ENCODE measurements at places on chromosomes 7 and 10. TPM values are rescaled to one million over a fixed set of nuclear protein-coding genes. Genes with fewer than 3 reads are reported as not detected.
A peak's percentile ranks its signal among the peaks of the same experiment; 100 is the strongest.

- DNase-seq: no peak
Measured at GRCh38 chr7:116534790-116535189, 10.0 kb downstream of the CAV1 start.

DNA sequence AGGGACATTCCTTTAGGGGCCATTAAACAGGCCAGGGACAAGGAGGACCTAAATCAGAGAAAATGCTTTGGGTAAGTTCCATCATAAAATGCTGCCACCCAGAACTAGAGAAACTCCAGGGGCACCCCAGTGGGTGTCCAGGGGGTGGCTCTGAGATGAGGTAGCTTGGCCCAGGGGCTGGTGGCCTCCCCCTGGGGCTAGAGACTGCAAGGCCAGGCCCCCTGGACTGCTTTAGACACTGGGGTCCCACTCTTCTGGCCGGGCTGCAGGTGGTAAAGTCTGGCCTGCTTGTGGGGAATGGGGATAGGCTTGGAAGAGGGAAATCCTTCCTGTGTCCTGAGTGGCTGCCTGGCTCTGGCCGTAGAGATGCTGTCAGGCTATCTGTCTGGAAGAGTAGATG is 169.6 kb upstream of the PODXL start:
- DNase-seq: no peak

GRCh38 chr7:19353180-19353579 is 208.0 kb upstream of the FERD3L start:
- DNase-seq: no peak

- no peak for DNase-seq
Measured at GRCh38 chr10:43928425-43928968, 279.8 kb upstream of the ZNF32 start.

- DNase-seq: no peak
Measured at GRCh38 chr10:32059472-32059871, 3.2 kb upstream of the KIF5B start.

- no peak for DNase-seq
Measured at GRCh38 chr7:128422842-128423241, 13.1 kb upstream of the IMPDH1 start.

DNA sequence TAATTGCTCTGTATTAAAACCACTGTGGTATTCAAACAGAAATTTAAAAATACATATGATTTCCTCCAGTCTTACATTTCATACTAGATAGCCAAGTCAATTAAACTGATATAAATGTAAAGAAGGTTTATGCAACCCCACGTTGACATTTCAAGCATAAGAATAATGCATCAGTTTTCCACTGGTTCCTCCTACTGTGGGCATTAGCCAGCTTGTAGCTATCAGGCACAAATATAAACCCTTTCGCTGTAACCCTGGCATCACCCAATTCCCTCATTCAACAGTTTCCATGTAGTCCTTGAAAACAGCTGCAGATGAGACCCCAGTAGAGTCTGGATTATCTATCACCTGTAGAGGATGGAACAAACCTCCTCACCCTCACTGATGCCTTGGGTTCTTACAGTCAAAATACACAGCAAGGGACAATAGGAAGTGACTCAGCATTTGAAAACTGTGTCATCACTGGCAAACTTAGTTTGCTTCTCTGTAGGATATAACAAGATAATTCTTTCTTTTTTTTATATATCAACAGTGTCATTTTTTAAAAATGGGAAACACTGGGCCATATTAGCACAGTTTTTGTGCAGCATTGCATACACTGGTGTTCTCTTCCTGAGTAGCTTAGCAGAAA is 113.0 kb downstream of the PDE1C start:
- DNase-seq: no peak

GRCh38 chr7:932651-932975 is 21.9 kb downstream of the ADAP1 start:
- no peak for DNase-seq

GRCh38 chr7:3028071-3028757 is 15.5 kb downstream of the CARD11 start:
- DNase-seq: no peak

DNA sequence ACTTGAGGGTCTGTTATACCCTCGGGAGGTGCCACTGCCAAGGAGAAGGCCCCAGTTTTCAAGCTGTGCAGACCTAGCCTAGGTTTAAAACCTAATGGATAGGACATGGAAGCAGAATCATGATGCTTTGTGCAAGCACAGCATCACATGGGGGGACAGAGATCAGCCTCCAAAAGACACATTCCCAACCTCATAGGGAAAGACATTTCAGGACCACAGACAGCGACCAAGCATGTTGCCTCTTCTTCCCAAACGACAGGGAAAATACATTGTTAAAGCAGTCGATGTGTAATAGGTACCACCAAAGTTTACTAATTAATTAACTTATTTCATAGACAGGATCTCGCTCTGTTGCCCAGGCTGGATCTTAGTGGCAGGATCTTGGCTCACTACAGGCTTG is 573.9 kb downstream of the TCERG1L start:
- DNase-seq: peak; percentile 67

DNA sequence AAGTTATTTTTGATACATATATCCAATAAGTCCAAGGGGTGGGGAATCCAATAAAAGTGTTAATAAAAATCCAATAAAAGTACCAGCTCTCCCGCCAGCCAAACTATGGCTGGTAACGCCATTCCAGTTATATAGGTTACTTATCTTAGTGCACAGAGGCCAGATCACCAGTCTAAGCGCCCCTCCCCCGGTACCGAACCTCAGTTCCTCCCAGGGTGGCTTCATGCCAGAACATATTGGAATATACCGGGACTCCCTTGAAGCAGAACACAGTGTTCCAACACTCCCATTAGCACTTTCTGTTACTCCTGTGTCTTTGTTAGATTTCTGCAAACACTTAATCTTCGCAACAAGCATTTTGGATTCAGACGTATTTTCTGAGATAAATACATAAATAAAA is 7.5 kb downstream of the FBH1 start:
- DNase-seq: no peak

GRCh38 chr7:4687956-4688355 is 5.9 kb downstream of the FOXK1 start:
- no peak for DNase-seq

DNA sequence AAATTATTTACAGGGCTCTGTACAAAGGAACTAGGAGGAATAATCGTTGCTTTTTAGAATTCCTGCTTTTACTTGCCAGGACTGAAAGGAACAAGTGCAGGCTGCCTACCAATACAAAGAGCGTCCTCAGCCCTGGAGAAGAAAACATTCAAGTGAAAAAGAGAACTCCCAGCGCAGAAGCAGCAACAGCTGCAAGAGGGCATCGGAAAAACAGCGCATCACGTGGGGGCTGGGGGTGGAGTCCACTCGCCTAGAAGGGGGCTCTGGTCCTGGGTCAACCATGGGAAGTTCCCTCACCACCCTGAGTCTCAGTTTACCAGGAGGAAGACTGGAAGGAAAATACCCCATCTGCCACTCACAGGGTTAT is 385 bp upstream of the C10orf90 start:
- no peak for DNase-seq

GRCh38 chr10:61163403-61163802 is 219.4 kb upstream of the RHOBTB1 start:
- DNase-seq: no peak

DNA sequence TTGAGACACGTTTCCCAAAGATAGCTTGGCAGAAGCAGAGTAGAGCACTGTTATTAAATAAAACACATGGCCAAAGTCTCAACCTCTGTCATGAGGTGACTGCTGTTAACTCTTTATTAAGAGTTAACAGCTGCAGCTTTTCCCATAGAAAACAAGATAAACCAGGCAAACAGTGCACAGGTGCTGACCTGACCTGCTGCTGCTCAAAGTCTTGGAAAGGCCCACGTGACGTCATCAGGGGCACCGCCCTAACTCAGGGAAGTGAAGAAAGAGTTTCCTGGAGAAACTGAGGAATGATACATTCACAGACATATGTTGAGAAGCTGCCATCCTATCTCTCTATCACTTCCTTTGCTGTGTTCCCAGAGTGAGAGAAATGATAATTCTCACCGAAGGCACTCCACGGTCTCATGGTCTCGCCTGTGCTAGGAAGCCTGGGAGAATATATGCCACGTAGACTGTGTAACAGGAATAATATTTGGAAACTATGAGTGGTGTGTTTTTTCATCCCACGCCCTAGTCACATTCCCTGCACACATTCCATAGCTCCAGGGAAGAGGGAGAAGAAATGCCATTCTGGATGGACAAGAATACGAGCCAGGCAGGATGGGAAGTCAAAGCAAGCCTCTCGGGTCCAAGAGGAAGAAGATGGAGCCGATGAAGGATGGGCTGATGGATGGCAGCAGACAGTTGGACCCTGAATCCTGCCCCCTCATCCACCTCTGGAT is 146.2 kb upstream of the NFE2L3 start:
- no peak for DNase-seq

DNA sequence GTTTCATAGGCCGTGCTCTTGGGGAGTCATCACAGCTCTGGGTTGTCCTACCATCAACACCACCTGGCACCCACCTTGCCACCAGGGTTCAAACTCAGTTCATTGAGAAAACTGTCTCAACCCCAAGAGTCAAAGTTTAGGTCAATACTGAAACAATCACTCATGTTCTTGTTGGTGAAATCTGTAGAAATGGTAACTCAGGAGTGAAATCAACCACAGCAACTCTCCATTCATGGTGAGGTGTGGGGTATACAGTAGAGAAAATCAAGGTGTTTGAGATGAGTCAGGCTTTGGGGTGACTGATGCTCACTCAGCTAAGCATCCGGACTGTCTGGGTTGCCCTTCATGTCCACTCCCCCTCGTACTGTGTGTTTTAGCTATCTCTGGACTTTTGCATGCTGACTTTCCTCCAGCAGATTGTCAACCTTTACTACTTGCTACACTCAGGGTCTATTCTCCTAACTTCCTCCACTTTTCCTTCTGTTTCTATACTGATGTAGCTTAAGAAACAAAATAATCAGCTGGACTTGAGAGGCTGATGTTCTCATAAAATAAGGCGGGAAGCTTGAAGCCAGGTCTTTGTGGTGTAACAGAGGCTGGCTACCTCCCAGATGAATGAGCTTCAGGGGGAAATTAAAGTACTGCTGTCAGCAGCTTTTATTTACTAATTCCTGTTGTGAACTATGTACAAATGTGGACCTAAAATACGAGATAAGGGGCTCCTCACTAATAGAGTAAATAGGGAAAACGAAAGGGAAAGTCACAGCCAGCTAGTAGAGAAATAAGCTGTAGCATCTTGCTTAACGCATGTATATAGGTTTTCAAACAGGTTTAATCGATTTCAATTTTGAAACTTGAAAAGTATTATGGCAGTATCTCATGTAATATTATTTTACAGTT is 173.6 kb upstream of the AKR1E2 start:
- no peak for DNase-seq

- DNase-seq: no peak
Measured at GRCh38 chr10:131817866-131818509, 82.8 kb upstream of the PPP2R2D start.

- no peak for DNase-seq
Measured at GRCh38 chr10:132537684-132538001, at the start of gene INPP5A. Gene INPP5A (plus strand): TSS chr10:132537787. CDS start chr10:132538097, 310 bp downstream.

GRCh38 chr10:12396093-12396492 is 46.7 kb downstream of the CAMK1D start:
- DNase-seq: no peak

GRCh38 chr10:78805176-78805575 is 263.6 kb upstream of the ZMIZ1 start:
- peak; percentile 68 for DNase-seq

DNA sequence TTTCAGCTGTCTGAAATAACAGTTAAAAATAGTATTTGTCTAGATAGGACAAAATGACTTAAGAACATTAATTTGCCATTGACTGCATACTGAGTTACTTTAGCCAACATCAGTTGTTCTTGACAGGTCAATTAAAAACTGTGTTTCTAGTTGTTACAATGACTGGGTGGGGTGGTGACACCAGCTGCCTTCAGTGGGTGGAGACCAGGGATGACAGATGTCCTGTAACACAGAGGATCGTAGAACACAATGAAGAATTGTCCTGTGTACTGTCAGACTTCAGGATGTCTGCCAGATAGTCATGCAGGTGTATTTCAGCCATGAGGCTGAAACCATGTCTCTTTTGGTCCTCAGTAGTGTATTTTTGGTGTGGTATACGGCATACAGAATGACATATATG is 24.4 kb downstream of the TRUB1 start:
- no peak for DNase-seq

DNA sequence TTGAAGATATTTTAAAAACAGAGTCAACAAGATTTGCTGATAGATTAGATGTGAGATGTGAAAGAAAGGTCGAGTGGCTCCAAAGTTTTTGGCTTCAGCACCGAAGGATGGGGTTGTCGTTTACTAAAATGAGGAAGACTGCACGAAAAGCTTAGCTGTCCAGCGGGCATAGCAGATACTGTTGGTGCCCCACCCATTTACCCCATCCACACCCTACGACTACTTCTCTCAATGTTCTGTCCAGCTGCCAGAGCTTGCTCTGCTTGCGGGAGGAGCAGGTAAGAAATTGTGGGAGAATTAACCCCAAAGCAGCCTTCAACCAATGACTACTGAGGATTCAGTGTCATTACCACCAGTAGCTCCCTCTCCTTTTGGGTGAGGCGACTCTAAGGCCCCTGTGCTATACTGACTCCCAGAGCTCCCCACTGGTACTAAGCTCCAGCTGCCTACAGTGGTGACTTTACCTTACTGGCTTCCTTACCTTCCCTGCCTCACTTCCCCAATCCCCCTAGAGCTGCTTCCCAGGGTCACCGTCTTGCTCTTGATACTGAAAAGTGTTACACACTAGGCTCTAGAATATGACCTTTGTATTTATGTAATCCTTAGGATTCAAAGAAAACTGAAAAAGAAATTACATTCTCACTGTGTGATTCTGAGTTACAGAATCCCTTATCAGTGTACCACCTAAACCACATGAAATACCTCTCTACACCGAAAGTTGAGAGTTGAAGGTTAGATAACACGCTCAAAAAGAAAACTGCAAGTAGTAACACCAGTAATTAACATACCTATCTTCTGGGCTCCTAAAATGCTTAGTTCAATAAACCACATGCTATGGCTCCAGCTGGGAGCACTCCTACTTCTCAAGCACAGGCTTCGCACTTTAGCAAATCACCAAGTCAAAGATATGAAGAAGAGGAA is 22.3 kb downstream of the CACUL1 start:
- DNase-seq: no peak

DNA sequence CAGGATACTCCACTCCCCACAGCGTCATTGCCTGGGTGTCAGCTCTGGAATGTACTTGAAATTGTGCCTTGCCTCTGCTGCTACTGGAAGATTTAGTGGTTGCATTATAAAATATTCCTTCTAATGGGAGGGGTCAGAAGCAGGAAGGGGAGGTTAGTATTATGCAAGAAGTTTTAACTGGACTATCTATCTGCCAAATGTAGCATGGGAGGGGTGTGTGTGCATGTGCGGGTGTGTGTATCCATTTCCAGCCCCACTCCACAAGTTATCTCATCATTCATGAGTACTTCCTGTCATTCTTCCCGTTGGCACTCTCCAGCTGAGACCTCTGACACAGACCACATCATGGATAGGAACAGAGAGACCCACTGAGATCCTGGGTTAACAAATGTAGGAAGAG is 13.4 kb downstream of the MBL2 start:
- no peak for DNase-seq

Gene EXOC6
- polyA plus RNA-seq: 20.7 TPM

Gene CCDC172
- not detected for polyA plus RNA-seq

Gene NOLC1
- polyA plus RNA-seq: 99.8 TPM

Gene TLL2
- 0.99 TPM for polyA plus RNA-seq

Gene GPR15LG
- 0.36 TPM for polyA plus RNA-seq

Measured in right renal cortex interstitium (tissue), 3 donors.